Thymus (tissue), 14 donors: ENCODE measurements at places on chromosomes 13 and 19.

GRCh38 chr13:29515372-29515771 is 80.1 kb downstream of the SLC7A1 start:
- DNase-seq: no peak

DNA sequence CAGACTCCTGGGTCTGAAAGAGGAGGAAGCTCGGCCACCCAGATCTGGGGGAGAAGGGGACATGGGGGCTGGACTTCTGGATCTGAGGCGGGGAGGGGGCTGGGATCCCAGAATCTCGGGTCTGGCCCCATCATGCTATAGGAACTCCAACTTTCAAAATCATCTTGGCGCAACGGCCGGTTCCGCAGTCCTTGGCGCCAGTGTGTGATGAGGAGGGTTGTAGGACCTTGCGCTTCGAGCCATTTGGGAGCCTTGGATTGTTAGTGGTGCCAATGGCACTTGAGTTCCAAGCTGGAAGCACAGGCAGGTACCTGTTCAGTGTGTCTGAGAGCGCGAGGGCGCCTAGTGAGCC is 324 bp downstream of the RUVBL2 start:
- no peak for DNase-seq

GRCh38 chr19:51456541-51457290 is 1.5 kb downstream of the SIGLEC8 start:
- DNase-seq: no peak

GRCh38 chr19:8988204-8988603 is 22.0 kb downstream of the MUC16 start:
- no peak for DNase-seq

DNA sequence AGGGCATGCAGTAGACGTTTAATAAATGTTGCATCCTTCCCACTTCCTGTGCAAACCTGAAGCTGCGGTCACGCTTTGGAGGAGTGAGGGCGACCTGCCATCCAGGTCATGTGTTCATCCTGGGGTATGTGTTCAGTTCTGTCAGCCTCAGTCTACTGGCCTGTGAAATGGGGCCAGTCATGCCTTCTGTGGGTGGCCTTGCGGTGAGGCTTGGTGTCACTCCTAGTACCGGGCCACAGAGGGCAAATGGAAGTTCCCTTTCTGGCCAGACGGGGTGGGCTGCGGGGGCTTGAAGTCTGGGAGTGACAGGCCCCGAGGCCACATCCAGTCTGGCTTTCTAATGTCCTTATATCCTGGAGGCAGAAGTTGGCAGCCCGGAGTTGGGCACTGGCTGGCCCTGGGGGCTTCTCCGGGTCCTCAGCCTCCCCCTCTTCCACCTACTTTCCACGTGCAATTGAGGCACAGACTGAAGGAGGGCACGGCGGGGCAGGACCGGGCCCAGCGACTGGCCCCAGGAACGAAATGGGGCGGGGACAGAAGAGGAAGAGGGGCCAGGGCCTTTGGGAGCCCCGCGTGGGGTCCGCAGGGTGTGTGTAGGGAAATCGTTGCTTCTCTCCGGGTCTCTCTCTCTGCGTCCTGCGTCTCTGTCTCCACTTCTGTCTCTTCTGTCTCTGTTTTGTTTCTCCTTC is 11.1 kb downstream of the PDE4A start:
- DNase-seq: no peak

- DNase-seq: no peak
Measured at GRCh38 chr19:5694956-5695648, 5.0 kb downstream of the RPL36 start.

DNA sequence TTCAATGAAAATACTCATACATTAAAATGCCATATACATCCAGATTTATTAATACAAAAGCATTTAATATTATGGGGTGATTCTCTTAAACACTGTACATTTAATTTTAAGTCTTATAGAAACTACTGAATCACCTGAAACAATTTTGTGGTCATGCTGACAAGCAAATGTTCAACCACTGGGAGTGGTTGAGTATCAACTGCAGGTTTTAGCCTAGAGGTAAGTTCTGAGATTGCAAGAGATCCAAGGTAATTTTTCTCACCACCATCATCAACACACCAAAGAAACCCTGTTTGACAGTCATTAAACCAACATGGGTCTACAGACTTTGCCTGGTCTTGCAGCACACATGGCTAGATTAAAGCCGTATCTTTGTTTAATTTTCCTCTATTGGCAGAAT is 196.3 kb downstream of the LHFPL6 start:
- DNase-seq: no peak

DNA sequence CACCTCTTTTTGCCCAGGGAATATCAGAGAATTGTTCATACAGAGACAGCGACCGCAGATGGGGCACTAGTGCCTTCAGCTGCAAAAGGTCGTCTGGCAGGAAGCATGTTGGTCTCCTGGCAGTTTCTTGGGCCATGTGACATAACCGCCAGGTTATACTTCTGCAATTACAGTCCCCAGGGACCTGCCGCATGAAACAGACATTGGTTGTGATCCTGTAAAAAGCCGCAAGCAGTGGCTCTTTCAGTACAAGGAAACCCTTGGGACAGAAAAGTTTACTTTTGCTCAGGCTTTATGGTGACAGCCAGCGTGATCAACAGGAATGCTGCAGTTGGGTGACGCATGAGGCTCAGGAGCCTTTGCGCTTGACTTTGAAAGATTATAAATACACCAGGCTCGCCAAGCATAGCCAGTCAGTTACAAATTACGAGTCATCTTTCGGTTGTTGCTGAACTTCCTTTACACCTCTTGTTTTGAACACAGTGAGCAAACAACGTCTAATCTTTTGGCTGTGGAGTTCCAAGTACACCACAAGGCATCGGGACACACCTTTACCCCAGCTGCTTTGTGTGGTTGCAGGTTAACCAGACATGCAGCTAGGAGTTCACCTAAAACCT is 50.5 kb upstream of the UBE2L5 start:
- DNase-seq: peak; percentile 65

DNA sequence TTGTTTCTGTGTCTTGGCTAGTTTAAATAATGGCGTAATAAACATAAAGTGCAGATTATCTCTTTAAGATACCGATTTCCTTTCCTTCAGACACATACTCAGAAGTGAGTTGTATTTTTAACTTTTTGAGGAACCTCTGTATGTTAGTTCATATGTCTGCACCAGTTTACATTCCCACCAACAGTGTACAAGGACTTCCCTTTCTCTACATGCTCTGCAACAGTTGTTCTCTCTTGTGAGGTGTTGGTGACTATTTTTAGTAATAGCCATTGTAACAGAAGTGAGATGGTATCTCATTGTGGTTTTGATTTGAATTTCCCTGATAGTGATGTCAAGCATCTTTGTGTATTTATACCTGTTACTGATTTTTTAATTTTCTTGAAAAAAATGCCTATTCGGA is 418.6 kb downstream of the UQCRFS1 start:
- no peak for DNase-seq

DNA sequence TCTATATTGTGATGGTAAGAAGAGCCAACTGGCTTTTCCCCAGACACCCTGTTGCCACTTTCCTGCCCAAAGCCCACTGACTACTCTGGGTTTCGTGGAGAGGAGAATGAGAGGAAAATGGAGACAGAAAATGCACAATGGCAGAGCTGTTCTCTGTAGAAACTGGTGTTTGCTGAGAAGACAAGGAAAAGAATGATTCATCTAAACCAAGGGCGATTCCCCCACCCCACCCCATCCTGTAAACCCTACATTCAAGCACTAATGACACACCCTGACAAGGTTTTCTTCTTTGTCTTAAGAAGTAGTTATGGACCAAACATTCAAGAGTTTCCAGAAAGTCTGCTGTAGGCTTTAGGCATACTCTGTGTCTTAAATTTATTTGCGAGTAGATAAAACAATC is 68.8 kb downstream of the DOCK9 start:
- DNase-seq: no peak

DNA sequence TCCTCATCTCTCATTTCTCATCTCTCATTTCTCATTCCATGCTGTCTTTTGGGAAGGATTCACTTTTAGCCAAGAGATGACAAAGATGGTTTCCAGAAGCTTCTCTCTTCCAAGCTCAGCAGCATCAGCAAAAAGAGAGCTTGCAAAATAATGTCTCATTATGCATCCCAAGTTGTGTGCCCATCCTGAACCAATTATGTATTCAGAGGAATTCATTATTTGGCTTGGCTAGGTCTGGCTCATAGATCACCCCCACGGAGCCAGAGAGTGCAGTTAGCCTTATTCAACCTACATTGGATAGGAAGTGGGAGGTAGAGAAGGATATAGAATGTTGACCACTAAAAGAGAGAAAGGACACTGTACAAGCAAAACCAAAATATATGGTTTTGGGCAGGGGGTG is 5.4 kb upstream of the OLFM2 start:
- DNase-seq: no peak

DNA sequence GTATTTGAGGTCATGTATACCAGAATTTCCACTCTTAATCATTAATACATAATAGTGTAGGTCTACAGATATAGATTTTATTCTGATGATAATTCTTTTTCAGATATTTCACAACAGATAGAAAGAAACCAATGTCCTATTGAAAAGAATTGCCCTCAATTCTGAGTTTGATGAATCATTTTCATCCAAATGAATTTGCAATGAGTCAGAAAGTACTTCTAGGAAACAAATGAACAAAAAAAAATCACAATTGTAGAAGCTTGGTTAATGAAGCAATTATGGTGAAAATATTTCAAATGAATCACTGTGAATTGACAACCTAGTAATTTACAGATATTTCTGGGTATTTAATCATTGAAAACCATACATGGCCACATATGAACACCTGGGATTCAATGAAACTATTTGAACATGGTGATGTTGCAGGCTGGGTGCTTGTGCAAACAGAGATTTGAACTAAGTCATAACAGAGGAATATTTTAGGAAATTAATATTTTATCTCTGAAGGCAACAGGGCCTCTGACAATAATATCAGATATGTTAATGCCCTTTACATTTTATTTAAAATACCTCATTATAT is 360.9 kb downstream of the SLITRK5 start:
- DNase-seq: no peak

- no peak for DNase-seq
Measured at GRCh38 chr19:31100206-31100590, 249.0 kb downstream of the TSHZ3 start.

DNA sequence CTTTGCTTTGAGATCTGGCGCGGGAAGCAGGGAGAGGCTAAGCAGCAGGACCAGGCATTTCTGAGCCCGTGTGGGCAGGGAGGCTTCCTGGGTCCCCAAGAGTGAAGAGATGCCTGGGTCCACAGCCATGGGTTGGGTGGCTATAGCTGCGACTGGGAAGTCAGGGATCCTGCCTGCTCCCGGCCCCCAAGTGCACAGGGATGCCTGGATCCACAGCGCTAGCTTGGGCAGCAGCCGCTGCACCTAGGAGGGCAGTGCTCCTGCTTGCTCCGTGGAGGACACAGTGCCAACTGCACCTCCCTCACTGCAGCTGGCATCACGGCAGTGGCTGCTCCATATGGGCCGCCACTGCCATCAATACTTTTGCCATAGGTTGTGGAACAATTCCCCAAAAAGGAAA is 384.7 kb downstream of the PCDH9 start:
- no peak for DNase-seq

DNA sequence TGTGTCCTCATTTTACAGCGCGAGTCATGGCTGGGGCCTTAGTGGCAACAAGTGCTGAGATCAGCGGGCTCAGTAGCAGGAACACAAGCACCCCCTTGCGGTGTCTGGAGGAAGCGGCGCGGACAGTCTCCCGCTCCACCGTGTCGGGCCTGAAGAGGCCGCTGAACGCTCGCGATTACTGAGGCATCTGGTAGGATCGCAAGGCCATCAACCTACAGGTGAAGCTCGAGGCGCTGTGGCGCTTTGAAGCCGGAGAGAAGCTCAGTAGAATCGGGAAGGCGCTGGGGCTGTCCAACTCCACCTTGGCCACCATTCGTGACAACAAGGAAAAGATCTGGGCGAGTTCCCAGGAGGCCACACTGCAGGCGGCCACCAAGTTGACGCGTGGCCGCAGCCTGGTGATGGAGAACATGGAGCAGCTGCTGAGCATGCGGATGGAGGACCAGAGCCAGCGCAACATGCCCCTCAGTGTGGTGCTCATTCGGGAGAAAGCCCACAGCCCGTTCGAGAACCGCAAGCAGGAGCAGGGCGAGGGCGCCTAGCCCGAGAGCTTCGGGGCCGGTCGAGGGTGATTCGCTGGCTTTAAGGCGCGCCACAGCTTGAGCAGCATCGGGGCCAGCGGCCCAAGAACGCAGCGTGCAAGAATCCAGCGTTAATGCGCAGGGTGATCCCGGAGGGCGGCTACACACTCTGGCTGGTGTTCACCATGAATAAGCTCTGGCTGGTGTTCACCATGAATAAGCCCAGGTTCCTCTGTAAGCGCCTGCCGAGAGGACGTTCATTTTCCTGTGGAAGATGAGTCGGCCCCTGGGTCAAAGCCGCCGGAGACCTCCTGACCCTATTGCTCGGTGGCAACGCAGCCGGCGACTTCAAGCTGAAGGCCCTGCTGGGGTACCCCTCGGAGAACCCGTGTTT is 8.3 kb upstream of the MZF1 start:
- peak; percentile 78 for DNase-seq

DNA sequence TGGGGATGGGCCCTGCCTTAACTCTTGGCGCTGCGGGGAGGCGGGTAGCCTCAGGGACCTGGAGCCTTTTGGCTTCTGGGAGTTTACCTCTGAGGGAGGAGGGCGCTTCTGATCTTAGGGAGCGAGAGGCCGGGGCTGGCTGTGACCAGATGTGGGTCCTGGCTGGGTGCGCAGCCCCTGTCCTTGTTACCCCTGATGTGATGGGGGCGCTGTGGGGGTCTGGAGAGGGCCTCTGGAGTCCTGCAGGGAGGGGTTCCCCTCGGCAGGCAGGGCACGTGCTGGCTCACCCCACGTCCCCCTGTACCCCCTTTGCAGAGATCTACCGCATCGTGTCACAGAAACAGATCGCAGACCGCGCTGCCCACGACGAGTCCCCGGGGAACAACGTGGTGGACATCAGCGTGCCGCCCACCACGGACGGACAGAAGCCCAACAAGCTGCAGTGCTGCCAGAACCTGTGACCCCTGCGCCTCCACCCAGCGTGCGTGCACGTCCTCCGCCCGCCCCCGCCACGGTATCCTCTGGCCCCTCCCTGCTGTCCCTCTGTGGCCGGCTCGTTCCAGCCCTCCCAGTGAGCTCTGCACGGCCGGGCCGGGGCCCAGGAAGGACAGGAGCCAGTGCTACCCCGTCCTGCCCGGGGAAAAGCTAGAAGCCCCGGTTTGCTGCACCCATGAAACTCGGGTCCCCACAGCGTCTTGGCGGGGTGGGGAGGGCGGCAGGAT is 9.8 kb upstream of the MARCHF2 start:
- no peak for DNase-seq

GRCh38 chr19:13298565-13299481 is 148.6 kb downstream of the IER2 start:
- DNase-seq: no peak

DNA sequence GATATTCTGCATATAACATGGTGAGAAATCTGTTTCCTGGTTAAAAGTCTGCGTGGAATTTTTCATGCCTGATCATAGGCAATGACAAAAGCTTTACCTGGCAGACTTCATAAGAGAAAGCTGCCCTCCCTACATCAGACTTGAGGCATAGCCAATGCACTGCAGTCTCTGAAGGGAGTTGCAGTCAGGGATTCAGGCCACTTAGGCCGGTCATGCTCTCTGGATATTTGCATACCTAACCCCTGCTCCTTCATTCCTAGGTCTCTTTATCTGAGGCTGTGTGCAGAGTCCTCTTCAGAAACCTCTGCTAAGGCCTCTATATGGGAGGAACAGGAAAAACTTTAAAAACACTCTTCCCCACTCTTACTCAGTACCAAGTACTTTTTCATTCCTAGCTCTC is 287.4 kb downstream of the PCDH17 start:
- DNase-seq: no peak

GRCh38 chr13:74444864-74445479 is 310.8 kb upstream of the KLF12 start:
- DNase-seq: no peak

- no peak for DNase-seq
Measured at GRCh38 chr13:99072356-99072755, 94.5 kb upstream of the DOCK9 start.

GRCh38 chr13:26961890-26962615 is 201.5 kb upstream of the GPR12 start:
- no peak for DNase-seq
